ENCODE measurements at places on chromosomes 16 and 17. TPM values are rescaled to one million over a fixed set of nuclear protein-coding genes. Genes with fewer than 3 reads are reported as not detected.

DNA sequence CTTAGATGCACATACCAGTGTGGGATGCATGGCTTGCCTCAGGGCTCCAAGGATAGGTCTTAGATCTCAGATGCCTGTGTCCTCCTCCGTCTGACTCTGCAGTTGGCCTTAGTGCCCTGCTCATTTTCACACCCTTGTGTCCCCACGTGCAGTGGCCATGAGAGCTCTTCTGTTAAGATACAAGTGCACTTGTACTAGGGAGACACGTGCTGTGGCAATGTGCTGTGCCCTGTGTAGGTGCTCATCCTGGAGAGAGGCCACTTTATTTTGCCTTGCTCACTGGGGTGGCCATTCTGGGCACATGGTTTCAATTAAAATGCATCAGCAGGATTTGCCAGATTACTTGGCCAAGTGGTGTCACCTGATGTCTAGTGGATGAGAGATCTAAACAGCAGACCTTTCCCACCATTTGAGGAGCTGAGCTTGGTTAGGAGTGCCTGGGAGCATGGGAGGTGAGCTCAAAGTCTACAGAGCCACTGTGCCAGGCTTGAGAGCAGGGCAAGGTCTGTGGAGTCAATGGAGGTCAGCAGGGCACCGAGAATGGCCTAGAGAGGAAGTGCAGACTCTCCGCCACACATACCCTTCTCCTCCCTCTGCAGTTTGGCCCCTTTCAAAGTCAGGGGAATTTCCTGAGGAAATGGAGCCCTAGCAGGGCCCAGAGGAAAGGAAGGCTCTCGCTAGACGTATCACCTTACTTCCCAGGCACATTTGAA lies 25.2 kb upstream of the SMPD3 start:
- H3K36me3 ChIP-seq = no peaks in the 10 kb centered on the region
- H3K4me1 ChIP-seq = no peaks in the 10 kb centered on the region
- no peak overlapping the region for H3K27ac ChIP-seq

GRCh38 chr17:16297367-16298139 lies 55.7 kb downstream of the CENPV start:
- no peaks in the 10 kb centered on the region for H3K36me3 ChIP-seq
- no peaks in the 10 kb centered on the region for H3K4me1 ChIP-seq
- no peaks in the 10 kb centered on the region for H3K27me3 ChIP-seq
- DNase-seq = no peak

DNA sequence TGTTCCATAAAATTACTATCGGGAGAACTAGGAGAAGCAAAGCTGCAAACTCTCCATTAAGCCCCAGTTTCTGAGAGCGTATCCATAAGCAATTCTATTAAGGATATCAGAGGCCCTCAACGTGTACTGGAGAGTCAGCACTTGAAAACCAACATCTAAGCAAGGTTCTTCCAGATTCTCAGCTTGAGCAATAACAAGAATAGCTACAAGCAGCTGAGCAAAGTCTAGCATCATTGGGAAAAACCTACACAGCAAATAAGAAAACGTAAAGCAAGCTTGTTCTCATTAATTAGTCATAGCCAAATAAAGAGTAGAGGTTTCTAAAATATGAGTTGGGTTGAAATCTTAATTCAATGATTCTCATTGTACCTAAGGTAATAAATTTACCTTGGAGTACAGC lies 26.9 kb upstream of the COX10 start:
- H3K4me1 ChIP-seq = peaks cover 8% of the 10 kb centered on the region
- H3K36me3 ChIP-seq = no peaks in the 10 kb centered on the region
- DNase-seq = no peak
- H3K27ac ChIP-seq = no peak overlapping the region
- no peaks in the 10 kb centered on the region for H3K27me3 ChIP-seq

DNA sequence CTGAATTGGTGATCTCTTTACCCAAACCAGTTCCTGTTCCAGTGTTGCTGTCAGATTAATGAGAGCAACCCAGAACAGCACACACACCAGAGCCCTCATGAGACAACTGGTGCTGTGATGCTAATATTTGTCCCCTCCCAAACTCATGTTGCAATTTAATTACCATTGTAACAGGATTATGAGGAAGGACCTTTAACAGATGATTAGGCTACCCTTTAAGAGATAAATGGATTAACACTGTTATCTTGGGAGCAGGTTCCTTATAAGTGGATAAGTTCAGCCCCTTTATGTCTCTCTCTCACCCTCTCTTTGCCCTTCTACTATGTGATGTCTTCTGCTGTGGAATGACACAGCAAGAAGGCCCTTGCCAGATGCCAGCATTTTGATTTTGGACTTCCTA lies 1.1 kb upstream of the CCDC182 start:
- peaks cover 40% of the 10 kb centered on the region for H3K27me3 ChIP-seq
- H3K36me3 ChIP-seq = no peaks in the 10 kb centered on the region
- no peak overlapping the region for H3K27ac ChIP-seq
- H3K4me3 ChIP-seq = no peak overlapping the region
- DNase-seq = no peak

Gene SPATA32
- total RNA-seq = not detected

Gene HEATR9
- not detected for total RNA-seq

Gene GAST
- not detected for total RNA-seq

Gene RAC3
- 7.9 TPM for total RNA-seq

Gene HOXB4
- 2.2 TPM for total RNA-seq

Measured in GM23248 (cell line).